Lung microvascular endothelial cell (primary cell): ENCODE measurements at places on chromosomes 12 and 14. TPM values are rescaled to one million over a fixed set of nuclear protein-coding genes. Genes with fewer than 3 reads are reported as not detected.
A peak's percentile ranks its signal among the peaks of the same experiment; 100 is the strongest.

GRCh38 chr12:321606-322326 is 59.1 kb upstream of the SLC6A13 start:
- DNase-seq, result peak; percentile 7

Gene TMEM119
- not detected in 2 replicates for total RNA-seq

GRCh38 chr14:44149597-44149996 is 357.5 kb downstream of the FSCB start:
- DNase-seq, result no peak

GRCh38 chr12:93279565-93280412 is 97.9 kb upstream of the NUDT4 start:
- peak; percentile 53 for DNase-seq

Gene DENND5B
- 5.8 and 7.2 TPM in 2 replicates for total RNA-seq

Gene SYNDIG1L
- total RNA-seq, result not detected in 2 replicates

DNA sequence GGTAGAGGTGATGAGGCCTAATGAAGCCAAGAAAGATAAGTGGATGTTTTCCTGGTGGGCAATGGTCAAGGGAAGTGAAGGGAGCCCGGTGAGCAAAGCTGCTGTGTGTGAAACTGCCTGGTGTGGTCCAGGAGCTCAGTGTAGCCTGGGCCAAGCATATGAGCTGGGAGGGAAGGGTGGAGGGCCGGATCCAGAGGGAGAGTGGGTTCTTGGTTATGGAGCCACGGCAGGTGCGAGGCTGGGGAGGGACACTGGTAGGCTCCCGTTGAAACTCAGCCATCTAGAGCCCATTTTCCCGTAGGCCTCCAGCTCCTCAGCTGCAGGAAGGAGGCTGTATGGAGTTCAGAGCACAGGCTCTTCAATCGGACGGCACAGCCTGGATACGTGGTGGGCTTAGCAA is 10.2 kb upstream of the CLMN start:
- DNase-seq, result no peak
